ENCODE measurements at places on chromosomes 3 and 15. TPM values are rescaled to one million over a fixed set of nuclear protein-coding genes. Genes with fewer than 3 reads are reported as not detected.

The CLRN1 gene
- not detected for total RNA-seq

The EPHA3 gene
- total RNA-seq = not detected

The ZIC4 gene
- total RNA-seq = not detected

The IFT122 gene
- 19.3 TPM for total RNA-seq

- no peaks in the 10 kb centered on the region for H3K4me1 ChIP-seq
- H3K4me3 ChIP-seq = no peak overlapping the region
- no peak overlapping the region for H3K27ac ChIP-seq
Observed at GRCh38 chr3:127031413-127031810, 48.5 kb downstream of the PLXNA1 start.

- H3K4me1 ChIP-seq = no peaks in the 10 kb centered on the region
- H3K27ac ChIP-seq = no peak overlapping the region
Observed at GRCh38 chr3:82685761-82686160, 924.3 kb upstream of the GBE1 start.

The CPB1 gene
- not detected for total RNA-seq

GRCh38 chr3:44114142-44114541 is 127.5 kb upstream of the TOPAZ1 start:
- no peak overlapping the region for H3K27ac ChIP-seq
- no peaks in the 10 kb centered on the region for H3K36me3 ChIP-seq
- no peaks in the 10 kb centered on the region for H3K27me3 ChIP-seq
- no peak overlapping the region for H3K4me3 ChIP-seq

The RPL4 gene
- 2,089 TPM for total RNA-seq

DNA sequence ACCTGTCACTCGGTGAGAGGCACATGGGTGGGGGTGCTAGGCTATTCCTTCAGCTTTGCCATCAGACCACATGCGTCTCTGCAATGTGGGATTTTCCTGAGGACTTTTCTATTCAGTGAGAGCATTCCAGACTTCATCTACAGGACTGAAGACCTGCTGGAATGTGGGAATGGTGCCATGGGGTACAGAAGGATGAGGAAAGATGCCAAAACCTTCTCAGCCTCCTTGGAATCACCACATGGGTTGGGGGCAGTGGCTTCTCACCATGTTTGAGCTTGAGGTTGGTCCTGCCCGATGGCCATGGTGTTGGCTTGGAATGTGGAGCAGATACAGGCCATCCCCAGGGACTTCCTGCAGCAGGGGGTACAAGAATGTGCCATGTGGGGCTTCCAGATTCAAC is 80.9 kb upstream of the KLF13 start:
- peaks cover 14% of the 10 kb centered on the region for H3K4me1 ChIP-seq
- H3K27me3 ChIP-seq = no peaks in the 10 kb centered on the region
- H3K36me3 ChIP-seq = no peaks in the 10 kb centered on the region
- H3K27ac ChIP-seq = no peak overlapping the region
- no peak for DNase-seq

The ROPN1B gene
- total RNA-seq = not detected

DNA sequence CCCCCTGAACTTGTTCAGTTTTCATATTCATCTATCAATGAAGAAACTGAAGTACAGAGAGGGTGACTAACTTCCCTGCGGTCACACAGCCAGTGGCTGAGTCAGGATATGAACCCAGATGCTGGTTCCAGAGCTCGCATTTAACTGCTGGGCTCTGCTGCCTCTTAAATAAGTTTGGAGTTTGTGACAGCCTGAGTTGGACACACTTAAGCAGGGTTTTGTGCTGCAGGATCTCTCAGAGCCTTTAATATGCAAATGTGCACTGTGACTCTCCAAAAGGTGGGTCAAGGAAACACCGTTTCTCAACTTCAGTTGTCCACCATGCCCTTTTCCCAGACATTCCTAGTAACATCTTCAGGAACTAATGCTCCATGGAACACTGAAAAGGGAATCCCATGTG is 45.8 kb downstream of the EBLN2 start:
- no peak overlapping the region for H3K4me3 ChIP-seq
- DNase-seq = no peak
- no peak overlapping the region for H3K27ac ChIP-seq
- H3K27me3 ChIP-seq = no peaks in the 10 kb centered on the region
- no peaks in the 10 kb centered on the region for H3K4me1 ChIP-seq

The GNAT1 gene
- not detected for total RNA-seq

- no peaks in the 10 kb centered on the region for H3K36me3 ChIP-seq
- no peaks in the 10 kb centered on the region for H3K4me1 ChIP-seq
- H3K4me3 ChIP-seq = no peak overlapping the region
- no peak overlapping the region for H3K27ac ChIP-seq
- H3K27me3 ChIP-seq = no peaks in the 10 kb centered on the region
Observed at GRCh38 chr15:91549581-91549980, 303.9 kb upstream of the SLCO3A1 start.

DNA sequence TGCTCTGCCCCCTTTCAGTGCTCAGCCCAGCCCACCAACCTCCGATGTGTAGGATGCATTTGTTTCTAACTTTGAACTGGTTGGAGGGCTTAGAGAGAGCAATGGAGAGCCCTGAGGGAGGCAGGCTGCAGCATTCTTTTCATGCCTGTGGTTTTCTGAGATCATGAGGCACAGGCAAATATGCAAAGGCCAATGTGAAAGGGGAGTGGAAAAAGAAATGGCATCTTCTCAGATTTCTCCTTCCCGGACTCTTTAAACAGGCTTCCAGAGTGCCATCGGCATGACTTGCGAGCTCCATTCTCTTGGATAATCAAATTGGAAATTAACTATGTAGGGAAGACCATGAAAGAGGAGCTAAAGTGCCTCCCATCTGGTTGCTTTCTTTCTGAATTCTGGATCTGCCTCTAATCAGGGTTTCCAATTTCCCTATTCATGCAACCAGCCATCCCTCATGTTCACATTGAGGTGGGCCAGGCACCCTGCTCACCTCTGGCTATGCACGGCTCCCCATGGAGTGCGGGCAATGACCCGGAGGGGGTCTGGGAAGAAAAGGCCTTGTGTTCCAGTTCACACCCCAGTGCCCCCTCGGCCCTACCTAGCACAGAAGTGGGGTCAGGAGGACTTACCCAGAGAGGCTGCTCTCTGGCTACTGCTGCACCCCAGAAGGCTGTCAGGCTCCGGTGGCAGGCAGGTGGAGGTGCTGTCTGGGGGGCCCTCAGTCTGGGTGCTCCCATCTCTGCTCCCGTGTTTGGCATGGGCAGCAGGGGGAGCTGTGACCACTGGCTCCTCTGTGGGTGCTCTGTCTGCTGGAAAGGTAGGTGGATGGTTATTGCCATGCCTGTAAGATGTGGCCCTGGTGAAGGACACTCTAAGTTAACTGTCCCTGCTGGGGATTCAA is 16.1 kb downstream of the AMOTL2 start:
- H3K4me3 ChIP-seq = no peak overlapping the region
- no peaks in the 10 kb centered on the region for H3K4me1 ChIP-seq
- no peak for DNase-seq
- H3K27me3 ChIP-seq = no peaks in the 10 kb centered on the region
- no peaks in the 10 kb centered on the region for H3K36me3 ChIP-seq

The GCSAM gene
- 11.8 TPM for total RNA-seq

DNA sequence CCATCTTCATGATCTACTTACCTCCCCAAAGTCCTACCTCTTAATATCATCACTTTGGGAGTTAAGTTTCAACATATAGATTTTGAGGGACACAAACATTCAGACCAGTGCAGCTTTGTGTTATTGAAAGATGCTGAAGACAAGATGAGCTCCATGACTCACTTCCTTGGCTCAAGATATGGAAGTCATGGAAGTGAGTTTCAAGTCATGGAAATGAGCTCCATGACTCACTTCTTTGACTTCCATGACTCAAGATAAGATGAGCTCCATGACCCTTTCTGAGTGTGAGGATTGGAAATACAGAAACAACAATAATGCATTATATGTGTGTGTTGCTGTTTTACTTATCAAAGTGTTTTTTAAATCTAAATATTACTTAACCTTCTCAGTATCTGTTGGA is 170.2 kb upstream of the TPRG1 start:
- H3K4me3 ChIP-seq = no peak overlapping the region
- no peaks in the 10 kb centered on the region for H3K36me3 ChIP-seq
- H3K4me1 ChIP-seq = no peaks in the 10 kb centered on the region
- peaks cover 4% of the 10 kb centered on the region for H3K27me3 ChIP-seq
- H3K27ac ChIP-seq = no peak overlapping the region

GRCh38 chr3:45994419-45995235 is 997 bp downstream of the FYCO1 start:
- peaks cover 55% of the 10 kb centered on the region for H3K4me1 ChIP-seq
- no peaks in the 10 kb centered on the region for H3K36me3 ChIP-seq
- peak overlapping the region; percentile 93 for H3K27ac ChIP-seq
- peak overlapping the region; percentile 81 for H3K4me3 ChIP-seq
- H3K27me3 ChIP-seq = no peaks in the 10 kb centered on the region

DNA sequence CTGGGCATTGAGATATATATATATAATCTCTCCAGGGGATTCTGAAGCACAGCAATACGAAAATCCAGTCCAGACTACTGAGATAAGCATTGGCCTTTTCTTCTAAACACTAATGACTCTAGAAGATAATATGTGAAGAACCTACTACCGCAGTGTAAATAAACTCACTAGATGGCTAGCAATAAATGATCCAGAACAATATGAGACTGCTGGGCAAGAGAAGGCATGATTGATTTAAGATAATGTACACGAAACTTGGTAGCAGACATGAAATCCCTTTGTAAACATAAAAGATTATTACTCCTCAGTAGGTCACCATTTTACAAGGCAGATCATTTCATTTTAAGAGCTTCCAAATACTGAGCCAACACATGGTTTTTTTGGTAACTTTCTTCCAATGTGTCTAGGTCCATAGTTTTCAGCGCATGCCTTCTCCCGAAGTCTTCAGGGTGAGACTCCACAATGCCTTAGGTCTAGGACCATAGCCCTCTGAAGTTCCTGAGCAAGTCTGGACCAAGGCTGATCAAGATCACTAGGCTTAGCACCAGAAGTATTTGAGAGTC is 193.2 kb downstream of the LRRN1 start:
- H3K4me1 ChIP-seq = no peaks in the 10 kb centered on the region
- no peaks in the 10 kb centered on the region for H3K27me3 ChIP-seq
- no peaks in the 10 kb centered on the region for H3K36me3 ChIP-seq
- H3K27ac ChIP-seq = no peak overlapping the region
- DNase-seq = no peak

DNA sequence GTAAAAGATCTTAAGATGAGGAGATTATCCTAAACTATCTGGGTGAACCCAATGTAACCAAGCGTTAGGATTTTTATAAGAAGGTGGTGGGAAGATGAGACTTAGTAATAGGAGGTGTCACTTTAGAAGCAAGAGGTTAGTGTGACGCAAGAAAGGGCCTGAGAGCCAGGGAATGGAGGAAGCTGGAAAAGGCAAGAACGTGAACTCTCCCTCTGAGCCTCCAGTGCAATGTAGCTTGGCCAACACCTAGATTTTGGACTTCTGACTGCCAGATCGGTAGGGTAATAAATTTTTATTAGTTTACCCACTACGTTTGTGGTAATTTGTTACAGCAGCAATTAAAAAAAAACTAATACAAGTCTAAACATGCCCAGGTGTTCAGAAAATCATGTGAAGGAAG is 20.8 kb upstream of the CNTN6 start:
- H3K4me3 ChIP-seq = no peak overlapping the region
- H3K36me3 ChIP-seq = no peaks in the 10 kb centered on the region
- H3K27me3 ChIP-seq = no peaks in the 10 kb centered on the region
- no peak overlapping the region for H3K27ac ChIP-seq

- H3K4me3 ChIP-seq = no peak overlapping the region
- H3K27me3 ChIP-seq = no peaks in the 10 kb centered on the region
- no peaks in the 10 kb centered on the region for H3K36me3 ChIP-seq
- H3K4me1 ChIP-seq = no peaks in the 10 kb centered on the region
Observed at GRCh38 chr3:120498556-120499346, 48.0 kb upstream of the FSTL1 start.

Data from CD4-positive, CD25-positive, alpha-beta regulatory T cell (primary cell).